ENCODE measurements at places on chromosomes 2 and 18. TPM values are rescaled to one million over a fixed set of nuclear protein-coding genes. Genes with fewer than 3 reads are reported as not detected.

- ATAC-seq: peak; percentile 61
Measured at GRCh38 chr2:1707771-1708418, 36.4 kb downstream of the PXDN start.

GRCh38 chr2:160368988-160369930 lies 124.3 kb downstream of the RBMS1 start:
- no peak for ATAC-seq

DNA sequence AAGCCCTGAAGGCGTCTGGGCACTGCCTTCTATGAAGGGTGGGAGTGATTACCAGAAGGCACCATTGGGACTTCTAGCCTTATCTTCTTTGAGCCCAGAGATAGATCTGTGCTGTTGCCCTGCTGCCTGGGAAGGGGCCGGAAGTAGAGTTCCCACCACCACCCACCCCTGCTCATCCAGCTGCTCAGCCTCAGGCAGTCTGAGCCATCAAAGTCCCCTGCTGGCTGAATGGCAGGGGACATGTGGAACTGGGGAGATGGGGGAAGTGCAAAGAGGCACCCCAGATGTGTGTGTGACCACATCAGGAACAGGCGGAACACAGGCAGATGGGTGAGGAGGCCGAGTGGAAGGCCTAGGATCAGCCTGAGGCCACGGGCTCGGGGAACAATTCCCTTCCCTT lies 3.3 kb upstream of the WNT10A start:
- no peak for ATAC-seq

DNA sequence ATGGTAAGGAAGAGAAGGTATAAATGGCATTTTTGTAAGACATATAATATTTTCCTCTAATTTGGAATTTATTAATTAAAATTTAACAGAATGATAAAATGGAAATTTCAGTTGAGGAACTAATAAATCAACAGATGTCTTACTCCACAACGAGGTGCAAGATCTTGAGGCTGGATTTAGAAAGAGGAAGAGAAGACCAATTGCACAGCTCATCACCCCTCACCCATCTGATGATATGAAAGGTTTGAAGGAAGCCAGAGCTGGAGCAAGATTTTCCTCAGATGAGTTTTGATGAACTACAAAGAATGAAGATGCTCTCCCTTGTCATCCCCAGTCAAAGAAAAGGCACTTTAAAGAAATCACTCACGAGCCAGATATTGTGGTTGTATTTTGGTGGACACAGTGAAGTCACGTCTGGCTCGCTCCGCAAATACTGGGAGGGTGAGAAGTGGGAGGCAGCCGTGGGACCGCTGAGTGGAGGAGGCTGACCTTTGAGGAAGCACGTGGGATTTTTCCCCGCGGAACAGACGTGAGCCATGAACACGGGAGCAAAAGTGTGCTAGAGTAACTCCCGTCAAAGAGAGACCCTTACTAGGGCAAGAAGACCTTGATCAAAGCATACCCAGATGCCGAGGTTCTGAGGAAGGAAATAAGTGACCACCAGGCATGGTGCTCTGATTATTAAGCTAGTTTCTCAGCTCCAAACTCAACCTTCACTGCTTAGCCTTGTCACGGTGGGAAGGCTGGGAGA lies 511.4 kb downstream of the RNF144A start:
- no peak for ATAC-seq

GRCh38 chr2:43154685-43155084 lies 71.7 kb downstream of the ZFP36L2 start:
- ATAC-seq: no peak

DNA sequence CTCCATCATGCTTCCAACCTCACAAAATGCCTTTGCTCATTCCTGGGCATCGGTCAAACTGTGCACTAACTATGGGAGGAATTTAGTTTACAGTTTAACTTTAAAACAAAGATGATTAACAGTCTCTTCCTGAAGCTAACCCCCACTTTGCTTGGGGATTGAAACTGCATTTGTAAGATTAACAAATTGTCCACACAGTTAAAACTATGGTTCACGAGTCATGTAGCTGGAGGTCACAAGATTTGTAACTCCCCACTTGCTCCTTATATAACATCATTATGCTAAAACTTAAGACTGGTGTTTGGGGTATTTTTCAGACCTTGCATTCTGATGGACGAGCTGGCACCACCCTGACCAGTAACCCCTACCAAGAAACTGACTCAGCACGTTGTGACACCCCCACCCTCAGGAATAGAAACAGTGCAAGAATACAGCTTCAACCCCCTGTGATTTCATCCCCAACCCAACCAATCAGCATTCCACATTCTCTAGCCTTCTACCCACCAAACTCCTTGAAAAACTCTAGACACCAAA lies 252.3 kb downstream of the MBD5 start:
- ATAC-seq: no peak

- no peak for ATAC-seq
Measured at GRCh38 chr2:160336105-160336504, 136.0 kb upstream of the ITGB6 start.

- ATAC-seq: no peak
Measured at GRCh38 chr2:24214880-24215279, 40.0 kb downstream of the FAM228A start.

DNA sequence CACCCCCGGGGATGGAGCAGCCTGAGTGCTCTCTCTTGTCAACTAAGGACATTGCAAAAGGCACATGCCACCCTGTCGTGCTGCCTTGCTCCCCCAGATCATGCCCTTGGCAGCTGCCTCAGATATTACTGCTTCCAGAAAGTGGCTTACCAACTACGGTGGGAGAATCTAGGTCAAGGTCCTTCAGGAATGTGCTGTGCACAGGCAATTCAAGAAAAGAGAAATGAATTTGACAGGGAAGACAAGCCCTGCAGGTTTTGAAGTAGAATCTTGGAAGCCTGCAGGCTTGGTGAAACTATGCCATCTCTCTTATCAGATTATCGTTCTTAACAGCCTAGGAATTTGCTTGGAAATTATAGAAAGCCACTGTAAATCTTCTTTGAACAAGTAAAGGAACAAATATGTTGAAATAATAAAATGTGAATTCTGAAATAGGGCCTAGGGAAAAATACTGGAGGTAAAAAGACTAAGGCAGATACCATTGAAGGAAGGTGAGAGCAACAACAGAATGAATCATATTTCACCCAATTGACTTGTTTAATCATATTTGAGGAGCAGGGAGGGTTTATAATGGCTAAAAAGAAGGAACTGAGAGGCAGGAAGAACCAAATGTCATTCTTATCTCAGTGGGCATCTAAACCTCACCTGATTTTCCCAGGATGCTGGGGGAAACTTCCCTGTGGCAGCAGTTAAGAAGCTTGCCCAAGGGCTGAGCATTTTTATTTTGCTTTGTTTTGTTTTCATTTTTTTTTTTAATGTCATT lies 94.0 kb upstream of the GLS start:
- no peak for ATAC-seq

GRCh38 chr2:77418537-77418936 lies 103.6 kb downstream of the LRRTM4 start:
- ATAC-seq: no peak

- peak; percentile 77 for ATAC-seq
Measured at GRCh38 chr2:40760071-40760666, 308.3 kb upstream of the SLC8A1 start.

GRCh38 chr2:172561270-172561669 lies 5.4 kb downstream of the PDK1 start:
- ATAC-seq: no peak

GRCh38 chr2:223759569-223760430 lies 77.6 kb downstream of the AP1S3 start:
- ATAC-seq: peak; percentile 93

DNA sequence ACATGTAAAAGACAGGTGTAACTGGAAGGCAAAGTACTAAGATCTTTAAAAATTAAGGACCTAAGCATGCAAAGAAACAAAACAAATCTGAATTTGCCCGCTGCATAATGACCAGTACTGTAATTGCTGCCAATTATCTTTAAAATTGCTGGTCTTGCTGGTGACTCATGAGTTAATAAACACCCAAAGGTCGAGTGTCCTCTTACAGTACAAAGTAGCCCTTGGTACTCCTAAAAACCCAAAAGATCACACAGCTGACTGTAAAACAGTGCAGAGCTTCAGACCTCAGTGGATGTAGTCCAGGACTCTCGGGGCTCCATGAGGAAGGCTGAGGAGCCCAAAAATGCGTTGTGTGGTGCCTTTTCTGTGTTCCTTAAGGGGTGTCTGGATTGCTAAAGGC lies 308.7 kb downstream of the CNTNAP5 start:
- no peak for ATAC-seq

GRCh38 chr2:201152999-201153815 lies 29.7 kb upstream of the CASP10 start:
- no peak for ATAC-seq

DNA sequence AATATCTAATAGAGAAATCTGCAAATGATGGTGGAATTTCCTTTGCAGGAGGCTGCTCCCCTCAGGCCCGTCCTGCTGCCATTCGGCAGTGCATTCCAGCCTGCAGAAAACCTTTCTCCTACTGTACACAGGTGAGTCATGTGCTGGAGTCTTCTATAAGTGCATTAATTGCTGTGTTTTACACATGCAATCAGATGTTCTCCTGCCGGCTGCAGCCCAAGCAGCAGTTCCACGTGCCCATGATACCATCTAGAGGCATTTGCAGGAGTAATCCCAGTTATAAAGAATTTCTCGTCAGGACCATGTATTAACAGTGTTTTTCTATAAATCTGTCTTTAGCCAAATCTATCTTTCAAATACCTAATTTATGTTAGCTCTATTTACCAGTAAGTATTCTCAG lies 304.7 kb upstream of the HNMT start:
- ATAC-seq: peak; percentile 66

DNA sequence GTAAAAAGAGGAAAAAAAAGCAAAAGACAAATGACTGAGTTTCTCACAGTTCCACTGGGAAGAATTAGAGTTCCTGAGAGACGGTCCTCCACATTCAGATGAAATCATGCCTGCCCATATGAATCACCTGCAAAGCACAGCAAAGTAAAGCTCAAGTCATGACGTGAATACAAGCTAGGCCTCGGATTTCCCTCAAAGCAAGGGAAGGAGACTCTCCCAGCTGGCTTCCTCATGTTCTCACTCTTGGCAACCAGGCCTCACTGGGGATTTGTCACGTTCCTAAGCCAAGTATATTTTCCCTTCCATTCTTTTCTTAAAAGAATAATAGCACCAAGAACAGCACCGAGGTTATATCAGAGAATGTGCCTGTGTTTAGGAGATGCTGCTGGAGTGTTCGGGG lies 47.0 kb downstream of the CYP27C1 start:
- peak; percentile 62 for ATAC-seq

DSG4 gene
- total RNA-seq: not detected

POTEJ gene
- total RNA-seq: not detected

COL4A4 gene
- total RNA-seq: 0.24 TPM

REG3G gene
- total RNA-seq: not detected

ANKRD53 gene
- total RNA-seq: 0.40 TPM

PGAP1 gene
- 10.5 TPM for total RNA-seq

SERPINB10 gene
- 0.36 TPM for total RNA-seq
